IPS-NIHi11 (cell line): ENCODE measurements at places on chromosomes 2 and 18.
A peak's percentile ranks its signal among the peaks of the same experiment; 100 is the strongest.

DNA sequence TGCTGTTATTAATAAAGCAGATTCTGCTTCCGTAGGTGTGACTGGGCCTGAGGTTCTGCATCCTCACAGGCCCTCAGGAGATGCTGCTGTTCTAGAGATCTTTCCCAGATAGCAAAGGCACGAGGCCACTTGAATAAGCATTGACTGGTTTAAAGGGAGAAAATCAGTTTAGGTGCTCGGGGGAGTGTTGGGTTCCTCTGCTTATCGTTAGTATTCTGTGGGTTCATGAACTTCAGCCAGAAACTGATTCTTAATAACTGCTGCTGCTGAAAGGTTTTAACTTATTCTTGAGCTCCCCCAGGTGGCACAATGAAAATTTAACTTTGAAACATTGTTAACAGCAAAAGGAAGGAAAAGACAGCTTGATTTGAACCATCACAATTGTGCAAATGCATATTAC lies 56.9 kb downstream of the ITGA6 start:
- no peak for DNase-seq

DNA sequence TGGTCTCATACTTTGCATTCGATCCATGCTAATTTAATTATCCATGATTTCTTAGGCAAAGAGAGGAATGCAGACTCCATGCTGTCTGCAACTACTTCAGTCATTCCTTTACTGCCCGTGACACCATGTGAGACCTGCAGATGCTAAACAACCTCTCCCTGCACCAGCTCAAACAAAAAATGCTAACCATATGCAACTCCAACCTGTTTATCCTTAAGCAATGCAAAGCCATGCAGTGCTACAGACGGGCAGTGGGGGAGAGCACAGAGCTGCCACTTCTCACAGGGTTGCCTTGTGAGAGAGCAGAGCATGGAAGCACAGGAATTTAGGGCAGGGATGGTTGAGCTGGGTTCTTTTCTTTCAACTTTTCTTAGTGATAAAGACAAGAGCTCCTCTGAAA lies 74.9 kb upstream of the KLHL14 start:
- DNase-seq, result peak; percentile 62

- peak; percentile 79 for DNase-seq
Observed at GRCh38 chr2:3493615-3494007, 25.7 kb downstream of the ADI1 start.

DNA sequence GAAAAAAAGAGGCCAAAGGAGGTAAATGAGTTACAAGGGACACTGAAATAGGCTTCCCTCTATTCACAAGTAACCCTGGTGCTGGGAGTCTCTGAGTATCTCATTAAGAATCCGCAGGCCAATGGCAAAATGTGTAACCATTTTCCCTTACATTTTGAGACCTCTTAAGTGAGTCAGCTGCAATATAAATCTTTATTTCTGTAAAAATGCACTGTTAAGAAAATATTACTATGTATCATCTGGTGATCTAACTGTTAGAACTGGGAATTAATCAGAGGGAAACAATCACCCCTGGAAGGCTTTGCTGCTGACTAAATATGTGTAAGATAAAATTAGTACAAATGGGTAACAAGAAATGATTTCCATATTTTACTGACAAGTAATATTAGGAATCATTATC lies 483.1 kb upstream of the CHST9 start:
- no peak for DNase-seq

DNA sequence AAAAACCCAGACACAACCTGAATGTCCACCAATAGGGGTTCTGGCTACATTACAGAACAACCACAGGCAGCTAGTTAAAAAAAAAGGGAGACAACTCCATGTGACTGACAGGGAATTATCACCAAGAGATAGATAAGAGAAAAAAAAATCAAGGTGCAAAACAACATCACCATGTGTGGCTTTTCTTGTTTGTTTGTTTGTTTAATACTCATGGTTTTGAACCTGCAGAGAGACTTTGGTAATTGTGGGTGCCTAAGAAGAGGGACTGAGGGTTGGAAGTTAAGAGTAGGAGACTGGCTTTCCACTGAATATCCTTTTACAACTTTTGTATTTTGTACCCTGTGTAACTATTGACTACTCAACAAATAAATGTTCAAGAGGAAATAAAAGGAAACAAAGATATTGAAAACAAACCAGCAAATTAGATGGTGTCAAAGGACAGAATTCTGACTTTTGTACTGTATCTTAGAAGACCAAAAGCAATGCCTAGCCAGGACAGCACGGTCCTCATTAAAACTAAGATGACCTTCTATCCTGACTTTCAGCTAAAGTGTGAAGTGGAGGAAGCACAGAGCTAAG lies 22.5 kb upstream of the DNAJC27 start:
- no peak for DNase-seq

DNA sequence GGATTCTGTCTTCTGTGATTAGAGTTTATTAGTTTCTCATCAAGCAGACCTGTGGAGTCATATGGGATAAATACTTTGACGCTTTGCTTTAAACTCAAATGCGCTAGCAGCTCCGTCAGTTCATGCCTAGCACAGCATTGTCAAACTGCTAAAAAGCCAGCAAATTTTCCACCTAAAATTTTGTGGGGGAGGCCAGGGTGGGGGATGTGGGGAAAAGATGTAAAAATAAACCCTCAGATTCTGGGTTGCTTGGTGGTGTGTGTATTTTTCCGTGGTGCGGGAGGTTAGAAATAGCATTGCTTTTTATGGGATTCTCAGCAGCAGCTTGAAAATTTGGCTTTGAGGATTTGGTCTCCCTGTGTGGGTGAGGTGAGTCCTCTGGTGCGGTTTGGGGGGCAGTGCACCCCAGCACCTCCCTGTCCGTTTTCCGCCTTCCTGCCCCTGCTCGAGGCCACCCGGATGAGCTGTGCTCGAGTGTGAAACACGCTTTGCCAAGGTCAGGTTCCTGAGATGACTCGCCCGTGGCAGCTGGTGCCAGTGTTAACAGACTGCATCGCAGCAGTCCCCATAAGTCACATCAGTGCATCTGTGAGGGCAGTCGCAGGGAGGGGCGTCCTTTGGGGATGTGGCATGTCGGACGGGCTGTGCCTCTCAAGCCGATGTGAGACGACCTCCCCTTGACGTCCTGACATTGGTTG lies 65.9 kb downstream of the LDLRAD4 start:
- DNase-seq, result no peak

DNA sequence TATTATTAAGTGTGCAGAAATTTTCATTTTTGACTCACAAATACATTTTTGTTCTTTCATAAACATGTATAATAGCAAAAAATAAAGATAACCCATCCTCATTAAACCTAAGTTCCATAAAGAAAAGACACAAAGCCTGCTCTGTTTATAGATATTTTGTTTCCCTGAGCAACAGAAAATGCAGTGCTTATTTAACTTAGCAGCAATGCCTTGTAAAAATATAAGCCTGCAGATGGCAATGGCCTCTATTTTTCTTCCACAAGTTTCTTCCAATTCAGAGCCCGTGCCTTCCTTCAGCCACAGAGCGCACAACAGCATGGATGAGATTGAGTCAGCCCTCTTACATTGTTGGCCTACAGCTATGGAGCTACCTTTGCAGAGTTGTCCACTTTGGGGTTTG lies 43.6 kb downstream of the PKP4 start:
- no peak for DNase-seq

DNA sequence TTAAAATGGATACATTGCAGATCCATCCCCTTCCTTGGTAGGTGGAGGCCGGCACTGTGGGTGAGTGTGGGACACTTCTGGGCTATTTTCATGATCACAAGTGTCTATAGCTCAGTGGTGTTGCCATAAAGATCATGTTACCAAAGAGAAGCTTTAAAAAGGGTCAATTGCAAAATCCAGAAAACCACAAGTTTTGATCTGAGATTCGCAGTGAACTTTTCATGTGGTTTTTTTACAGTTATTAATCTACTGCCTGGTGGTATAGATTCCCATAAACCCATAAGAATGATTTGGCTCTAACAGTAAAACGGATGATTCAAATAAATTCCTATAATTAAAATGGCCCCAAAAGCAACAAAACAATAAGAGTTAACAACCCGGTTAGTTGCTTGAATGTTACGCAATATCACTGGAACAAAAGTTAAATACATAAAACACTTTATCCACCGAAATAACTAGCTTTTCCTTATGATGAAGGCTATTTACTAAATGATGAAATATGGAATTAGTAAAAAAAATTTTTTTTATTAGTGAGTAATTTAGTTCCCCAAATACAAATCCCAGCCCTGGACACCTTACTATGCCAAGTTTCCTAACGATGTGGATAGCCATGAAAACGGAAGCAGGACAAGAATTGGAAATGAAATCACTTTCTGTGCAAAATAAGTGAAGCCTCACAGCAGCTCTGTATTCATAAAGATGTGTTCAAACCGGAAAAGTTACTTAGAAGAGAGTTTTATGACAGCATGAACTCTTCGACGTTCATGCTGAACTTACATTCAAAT lies 95.6 kb upstream of the THOC1 start:
- DNase-seq, result no peak

DNA sequence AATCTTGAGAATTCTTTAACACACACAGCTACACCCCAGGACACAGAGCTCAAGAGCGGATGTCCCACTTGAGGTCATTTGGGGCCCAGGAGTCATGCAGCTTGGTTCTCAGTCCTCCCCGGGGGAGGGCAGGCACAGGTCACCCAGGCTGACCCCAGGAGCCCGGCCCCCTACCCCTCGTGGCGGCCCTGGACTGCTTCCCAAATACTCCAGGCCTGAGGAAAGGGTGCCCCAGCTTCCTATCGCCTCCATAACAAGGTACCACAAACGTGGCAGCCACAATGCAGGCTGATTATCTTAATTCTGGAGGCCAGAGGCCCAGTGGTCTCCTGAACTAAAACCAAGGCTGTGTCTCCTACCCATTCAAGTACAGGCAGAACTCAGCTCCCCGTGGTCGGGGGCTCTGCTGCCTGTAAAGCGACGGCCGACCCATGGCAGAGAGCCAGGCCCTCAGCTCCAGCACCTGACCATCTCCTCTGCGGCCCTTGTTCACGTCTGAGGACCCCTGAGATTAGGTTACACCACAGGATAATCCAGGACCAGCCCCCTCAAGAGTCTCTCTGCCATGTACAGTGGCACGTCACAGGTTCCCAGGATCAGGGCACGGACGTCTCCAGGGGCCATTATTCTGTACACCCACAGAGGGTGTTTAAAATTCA lies 10.5 kb downstream of the SLC66A2 start:
- no peak for DNase-seq

DNA sequence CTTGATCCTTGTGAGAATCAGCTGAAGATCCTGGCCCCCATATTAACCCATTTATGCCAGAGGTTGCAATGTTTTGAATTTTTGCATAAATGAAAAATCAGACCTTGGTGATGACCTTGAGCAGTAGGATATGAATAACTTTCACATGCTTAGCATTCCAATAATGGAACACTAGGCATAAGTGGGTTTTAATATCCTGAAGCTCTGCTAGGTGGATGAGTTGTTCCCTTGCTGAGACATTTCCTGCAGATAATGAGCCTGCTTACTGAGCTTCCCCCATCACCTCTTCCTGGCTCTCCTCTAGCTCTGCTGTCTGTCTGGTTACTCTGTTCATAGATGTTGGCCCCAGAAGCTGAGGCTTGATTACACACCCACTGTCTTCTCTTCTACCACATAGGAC lies 25.5 kb upstream of the SEC11C start:
- no peak for DNase-seq

DNA sequence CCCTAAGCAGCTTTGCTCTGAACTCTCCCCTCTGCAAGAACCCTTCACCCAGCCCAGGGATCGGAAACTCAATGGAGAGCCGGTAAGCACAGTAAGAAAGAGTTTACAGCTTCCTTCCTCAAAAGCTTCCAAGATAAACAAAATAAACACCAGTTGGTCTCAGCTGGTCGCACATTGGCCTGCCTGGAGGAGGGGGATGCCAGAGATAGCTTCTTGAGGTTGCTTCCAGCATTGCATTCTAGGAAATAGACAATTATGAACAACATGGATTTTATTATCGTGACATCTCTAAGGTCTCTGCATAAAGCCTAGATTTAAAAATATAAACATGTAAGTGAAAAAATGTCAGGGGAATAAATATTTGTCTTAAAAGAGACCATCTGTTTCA lies 141.5 kb upstream of the PKDCC start:
- DNase-seq, result no peak

DNA sequence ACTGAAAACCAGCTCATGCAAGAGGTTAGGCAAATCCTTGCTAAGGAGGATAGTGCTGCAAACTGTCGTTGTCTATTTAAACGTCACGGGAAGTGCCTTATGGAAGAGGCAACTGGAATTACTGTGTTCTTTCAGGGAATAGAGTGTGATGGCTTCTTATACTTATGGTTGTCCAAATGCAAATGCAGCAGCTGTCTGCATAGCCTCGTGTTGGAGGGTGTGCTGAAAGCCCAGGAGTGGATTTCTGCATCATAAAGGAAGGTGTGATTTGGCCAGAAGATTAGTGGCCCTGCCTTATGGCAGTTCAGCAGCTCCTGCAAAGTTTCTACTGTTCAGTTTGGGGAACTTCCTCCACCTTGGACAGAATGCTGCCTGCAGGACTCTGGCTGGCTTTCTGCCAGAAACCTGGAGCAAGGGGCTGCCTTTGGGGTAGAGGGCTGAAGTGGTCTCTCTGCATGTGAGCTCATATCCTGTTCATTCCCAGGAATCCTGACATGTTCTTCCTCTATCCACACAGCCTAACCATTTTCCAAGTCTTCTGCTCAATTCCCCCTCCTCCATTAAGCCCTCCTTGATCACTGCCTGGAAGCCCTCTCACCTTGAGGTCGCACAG lies 321.2 kb upstream of the CXCR4 start:
- DNase-seq, result no peak

DNA sequence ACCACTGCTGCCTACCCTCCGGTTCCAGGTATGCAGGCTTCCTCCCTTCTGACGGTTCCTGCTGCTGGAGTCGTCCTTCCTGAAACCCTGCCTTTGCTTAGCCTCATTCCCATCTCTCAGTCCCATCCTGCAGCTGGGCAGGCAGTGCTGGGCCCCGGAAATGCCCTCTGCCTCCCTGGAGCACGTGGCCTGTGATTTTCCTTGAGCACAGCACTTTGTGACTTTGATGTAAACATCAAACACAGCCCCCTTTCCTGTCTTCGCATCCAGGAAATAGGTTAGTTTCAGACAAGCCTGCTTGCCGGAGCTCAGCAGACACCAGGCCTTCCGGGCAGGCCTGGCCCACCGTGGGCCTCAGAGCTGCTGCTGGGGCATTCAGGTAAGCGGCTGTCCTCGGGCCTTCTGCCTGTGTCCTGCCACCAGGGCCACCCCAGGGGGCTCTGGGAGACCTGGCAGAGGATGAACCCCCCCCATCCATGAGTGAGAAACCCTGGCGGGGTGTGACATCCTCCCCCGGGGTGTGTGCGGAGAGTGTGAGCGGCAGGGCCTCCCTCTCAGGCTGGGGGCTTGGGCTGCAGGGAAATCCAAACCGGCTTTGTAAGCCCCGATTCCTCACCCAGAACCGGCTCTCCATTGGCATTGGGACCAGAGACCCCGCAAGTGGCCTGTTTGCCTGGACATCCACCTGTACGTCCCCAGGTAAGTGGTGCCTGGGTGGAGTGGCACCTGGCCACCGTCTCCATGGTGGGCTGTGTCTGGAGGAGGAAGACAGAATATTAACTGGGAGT lies at the start of gene ZAP70:
TSS of gene ZAP70 (plus strand) at position 281 of the 788 bp plus-strand sequence. CDS start 10,461 bp downstream, outside the sequence.
- no peak for DNase-seq

- DNase-seq, result no peak
Observed at GRCh38 chr2:140627136-140627535, 1503.7 kb downstream of the LRP1B start.

- DNase-seq, result no peak
Observed at GRCh38 chr2:83742117-83742782, 716.8 kb downstream of the SUCLG1 start.

- no peak for DNase-seq
Observed at GRCh38 chr2:191151331-191151730, 537 bp upstream of the STAT4 start.

GRCh38 chr2:149221898-149222297 lies 108.5 kb upstream of the LYPD6 start:
- DNase-seq, result no peak

GRCh38 chr2:8837795-8838140 lies 355 bp upstream of the KIDINS220 start:
- DNase-seq, result no peak
